ENCODE measurements at places on chromosomes 6 and 20. TPM values are rescaled to one million over a fixed set of nuclear protein-coding genes. Genes with fewer than 3 reads are reported as not detected.

The DEFB129 gene
- not detected for total RNA-seq

The RIPOR2 gene
- total RNA-seq: 54.4 TPM

DNA sequence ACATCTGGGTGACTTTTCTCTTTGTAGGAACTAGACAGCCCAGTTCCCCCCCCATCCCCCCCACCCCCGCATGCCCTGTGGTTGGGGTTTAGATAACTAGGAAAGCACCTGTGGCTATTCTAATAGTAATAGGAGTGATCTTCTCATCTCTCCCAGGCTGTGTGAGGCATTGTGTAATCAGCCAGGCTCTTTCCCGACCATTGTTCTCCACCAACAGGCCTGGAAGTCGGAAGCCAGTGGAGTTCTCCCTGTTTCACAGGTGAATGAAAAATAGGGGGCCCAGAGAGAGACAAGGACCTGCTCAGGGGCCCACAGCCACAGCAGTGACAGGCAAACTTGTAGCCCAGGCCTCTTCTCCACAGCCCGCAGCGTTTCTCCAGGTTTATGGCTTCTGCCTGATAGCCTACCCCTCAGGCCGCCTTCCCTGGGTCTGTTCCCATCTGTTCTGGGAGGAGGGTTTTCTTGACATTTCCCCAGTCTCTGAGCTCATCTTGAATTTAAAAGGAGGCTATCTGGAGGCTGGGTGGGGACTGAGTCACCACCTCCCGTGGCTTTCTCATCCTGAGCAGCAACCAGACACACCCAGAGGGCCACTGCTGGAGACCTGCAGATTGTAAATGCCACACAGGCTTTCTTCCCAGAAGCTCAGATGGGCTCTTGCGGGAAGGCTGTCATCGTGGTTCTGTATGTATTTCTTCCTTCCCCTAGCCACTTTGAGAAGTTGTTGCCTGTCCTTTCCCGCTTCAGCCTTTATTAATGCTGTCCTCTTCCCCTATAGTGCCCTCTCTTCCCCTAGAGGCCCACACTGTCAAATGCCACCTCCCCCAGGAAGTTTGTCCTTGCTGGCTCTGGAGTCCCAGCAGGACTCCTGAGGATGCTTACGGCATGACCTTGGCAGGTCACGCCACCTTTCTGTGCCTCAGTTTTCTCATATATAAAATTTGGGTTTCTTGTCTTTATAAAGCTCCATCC is 75.9 kb upstream of the MYL9 start:
- DNase-seq: no peak

- no peak for DNase-seq
Measured at GRCh38 chr6:122347280-122347679, 52.2 kb upstream of the HSF2 start.

- DNase-seq: no peak
Measured at GRCh38 chr20:22385602-22386305, 198.6 kb downstream of the FOXA2 start.

GRCh38 chr6:74181471-74181870 is 485.5 kb downstream of the CD109 start:
- no peak for DNase-seq
